ENCODE measurements at places on chromosomes 3 and 15.

DNA sequence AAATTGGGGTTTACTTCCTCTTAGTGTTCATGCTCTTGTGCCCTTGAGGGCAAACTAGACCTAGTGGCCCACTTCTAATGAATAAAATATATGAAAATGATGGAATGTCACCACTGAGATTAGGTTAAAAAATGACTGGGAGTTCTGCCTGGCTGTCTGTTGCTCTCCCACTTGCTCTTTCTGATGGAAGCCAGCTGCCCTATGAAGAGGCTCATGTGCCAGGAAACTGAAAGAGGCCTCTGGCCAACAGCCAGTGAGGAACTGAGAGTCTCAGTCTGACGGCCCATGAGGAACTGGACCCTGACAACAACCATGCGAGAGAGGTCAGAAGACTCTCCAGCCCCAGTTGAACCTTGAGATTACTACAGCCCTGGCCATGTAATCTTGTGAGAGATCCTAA is 107.1 kb upstream of the FHIT start:
- no peak for DNase-seq

GRCh38 chr3:155972885-155973584 is 102.6 kb downstream of the GMPS start:
- DNase-seq = no peak

- no peak for DNase-seq
These were observed 17.3 kb downstream of the ESYT3 start for GRCh38 chr3:138451595-138452162.

GRCh38 chr15:77475898-77476297 is 55.2 kb downstream of the HMG20A start:
- no peak for DNase-seq

- DNase-seq = no peak
These were observed 21.2 kb downstream of the PXK start for GRCh38 chr3:58353722-58354553.

DNA sequence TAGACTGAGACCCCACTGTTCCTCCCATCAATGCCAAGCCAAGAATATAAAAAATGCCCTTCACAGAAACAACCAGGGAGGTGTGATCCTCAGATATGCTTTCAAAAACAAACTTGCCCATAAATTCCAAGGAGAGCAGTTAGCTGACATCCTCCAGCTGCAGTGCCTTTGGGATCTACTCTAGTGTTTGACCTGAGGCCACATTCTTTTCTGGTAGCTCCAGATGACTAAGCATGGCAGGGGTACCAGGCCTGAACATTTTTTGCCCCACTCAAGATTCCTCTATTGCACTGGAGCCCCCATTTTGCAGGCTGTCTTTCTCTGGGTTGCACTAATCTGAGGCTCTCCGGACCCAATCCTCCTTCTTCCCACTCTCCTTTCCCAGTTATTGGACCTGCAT is 27.9 kb upstream of the ACP3 start:
- DNase-seq = no peak

- no peak for DNase-seq
These were observed 64.3 kb downstream of the CMTM8 start for GRCh38 chr3:32302601-32303398.

GRCh38 chr3:165201964-165202363 is 5.8 kb upstream of the SLITRK3 start:
- DNase-seq = no peak

DNA sequence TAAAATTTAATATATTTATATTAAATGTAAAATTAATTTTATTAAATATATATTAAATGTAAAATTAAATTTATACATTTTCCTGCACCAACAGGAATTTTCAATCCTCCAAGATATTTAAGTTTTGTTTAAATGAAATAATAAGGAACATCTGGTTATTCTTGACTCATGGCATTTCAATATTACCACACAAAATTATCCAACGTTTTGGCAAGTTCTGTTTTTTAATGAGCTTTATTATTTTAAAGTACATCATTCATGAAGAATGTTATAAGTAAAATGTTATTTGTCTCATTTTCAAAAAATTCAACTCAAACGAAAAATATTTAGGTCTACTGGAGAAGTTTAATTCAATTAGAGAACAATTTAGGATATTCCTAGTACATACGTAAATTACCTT is 811.4 kb downstream of the NAALADL2 start:
- no peak for DNase-seq

DNA sequence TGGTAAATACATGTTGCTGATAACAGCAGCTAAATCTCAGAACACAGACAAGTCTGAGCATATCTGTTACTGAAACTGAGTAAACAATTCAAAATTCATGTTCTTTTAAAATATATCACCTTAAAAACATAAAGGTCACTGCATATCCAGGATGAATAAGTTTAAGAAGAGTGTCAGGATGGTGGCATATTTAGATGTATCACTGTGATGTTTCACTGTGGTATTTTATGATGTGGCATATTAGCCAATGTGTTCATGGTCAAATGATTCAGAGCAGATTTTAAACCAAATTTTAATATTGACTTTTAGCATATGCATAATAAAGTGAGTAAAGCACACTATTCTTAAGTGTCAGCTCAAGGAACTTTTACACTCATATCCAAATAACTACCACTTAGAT is 346.4 kb upstream of the DPPA4 start:
- DNase-seq = no peak

DNA sequence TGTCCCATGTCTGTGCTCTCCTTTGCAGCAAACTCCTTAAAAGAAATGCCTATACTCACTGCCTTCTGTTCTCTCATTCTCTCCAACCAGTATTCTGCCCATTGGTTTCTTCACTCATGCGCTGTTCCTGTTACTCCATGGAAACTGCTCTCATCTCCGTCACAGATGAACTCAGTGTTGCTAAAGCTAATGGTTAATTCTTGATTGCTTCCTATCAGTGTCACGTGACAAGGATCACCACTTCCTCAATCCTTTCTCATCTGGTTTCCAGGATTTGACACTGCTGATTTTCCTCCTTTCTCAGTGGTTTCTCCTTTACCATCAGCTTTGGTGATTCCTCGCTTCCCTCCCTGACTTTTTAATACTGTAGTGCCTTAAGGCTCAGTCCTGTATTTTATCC is 2.6 kb downstream of the DPH3 start:
- no peak for DNase-seq

DNA sequence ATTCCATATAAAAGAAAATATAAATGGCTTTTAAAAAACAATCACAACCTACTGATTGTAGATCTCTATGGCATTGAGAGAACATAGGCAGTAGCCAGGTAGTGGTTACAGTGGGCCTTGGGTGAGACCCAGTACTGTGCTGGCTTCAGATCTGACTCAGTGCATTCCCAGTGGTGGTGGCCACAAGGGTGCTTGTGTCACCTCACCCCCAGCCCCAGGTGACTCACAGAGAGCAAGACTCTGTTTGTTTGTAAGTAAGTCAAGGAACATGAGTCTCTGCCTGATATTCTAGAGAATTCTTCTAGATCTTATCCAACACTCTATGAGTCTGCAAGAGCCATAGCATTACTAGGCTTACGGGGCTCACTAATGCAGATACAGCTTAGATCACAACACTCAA is 118.8 kb upstream of the AZI2 start:
- DNase-seq = no peak

DNA sequence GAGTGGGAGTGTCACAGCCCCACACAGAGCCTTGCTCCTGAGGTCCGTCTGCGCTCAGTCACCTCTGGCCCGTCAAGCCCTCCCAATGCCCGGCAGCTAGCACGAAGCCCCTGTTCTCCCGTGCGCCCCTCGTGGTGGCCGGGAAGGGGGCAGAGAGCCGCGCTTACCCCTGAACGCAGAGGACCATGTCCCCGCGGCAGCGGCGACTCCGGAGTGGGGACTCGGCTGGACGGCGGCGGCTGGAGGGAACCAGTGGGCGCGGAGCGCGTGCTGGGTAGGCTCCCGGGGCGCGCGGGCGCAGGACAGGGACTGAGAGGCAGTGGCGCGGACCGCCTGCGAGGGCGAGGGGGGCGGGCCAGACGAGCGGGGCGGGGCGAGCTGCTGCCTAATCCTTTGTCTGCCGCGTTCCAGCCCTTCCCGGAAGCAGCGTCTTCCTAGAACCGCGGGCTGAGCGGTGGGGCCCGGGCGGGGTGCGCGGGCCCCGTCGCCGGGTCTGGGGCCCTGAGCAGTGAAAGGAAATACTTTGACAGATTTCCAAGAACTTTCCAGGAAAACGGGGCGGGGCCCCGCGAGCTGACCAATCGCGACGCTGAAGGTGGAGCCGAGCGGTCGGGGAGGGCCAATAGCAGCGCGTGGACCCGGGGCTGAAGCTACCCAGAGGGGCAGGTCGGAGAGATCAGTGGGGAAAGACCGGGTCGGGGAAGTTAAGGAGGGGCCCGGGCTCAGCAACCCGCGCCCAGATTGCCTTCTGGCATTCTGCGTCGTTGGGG is at the start of gene CISH:
Gene CISH (minus strand): TSS at position 311 of the 770 bp plus-strand sequence. CDS start 124 bp downstream, at position 187.
- peak; percentile 97 for DNase-seq

DNA sequence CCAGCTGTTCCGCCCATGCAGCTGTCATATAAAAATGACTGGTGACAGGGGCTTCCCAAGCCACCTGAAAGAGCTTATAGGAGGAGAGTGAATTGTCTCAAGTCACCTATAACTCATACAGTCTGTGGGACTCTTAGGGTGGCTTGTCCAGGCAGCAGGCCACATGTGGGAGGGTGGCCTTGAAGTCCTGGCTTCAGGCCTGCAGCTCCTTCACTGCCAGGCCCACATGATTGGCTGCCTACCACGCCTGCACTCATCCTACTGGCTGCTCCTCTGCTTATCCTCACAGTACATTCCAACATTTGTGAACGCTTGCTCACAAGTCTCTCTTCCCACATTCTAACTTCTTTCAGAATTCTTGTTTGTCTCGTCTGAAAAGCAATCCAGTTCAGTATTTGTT is 41.1 kb upstream of the TIPARP start:
- no peak for DNase-seq
